Stimulated activated naive CD8-positive, alpha-beta T cell treated with anti-CD3 and anti-CD28 coated beads, Interleukin-15, Interleukin-2, amounts not matched to agents 100 U/mL and 50 U/mL, for 24 hours (primary cell): ENCODE measurements at places on chromosomes 2 and 18.

GRCh38 chr2:189698020-189698887, 23.8 kb downstream of the ANKAR start:
- peak; percentile 21 for DNase-seq

GRCh38 chr2:189178726-189179569, 613 bp downstream of the COL5A2 start:
- DNase-seq = no peak

DNA sequence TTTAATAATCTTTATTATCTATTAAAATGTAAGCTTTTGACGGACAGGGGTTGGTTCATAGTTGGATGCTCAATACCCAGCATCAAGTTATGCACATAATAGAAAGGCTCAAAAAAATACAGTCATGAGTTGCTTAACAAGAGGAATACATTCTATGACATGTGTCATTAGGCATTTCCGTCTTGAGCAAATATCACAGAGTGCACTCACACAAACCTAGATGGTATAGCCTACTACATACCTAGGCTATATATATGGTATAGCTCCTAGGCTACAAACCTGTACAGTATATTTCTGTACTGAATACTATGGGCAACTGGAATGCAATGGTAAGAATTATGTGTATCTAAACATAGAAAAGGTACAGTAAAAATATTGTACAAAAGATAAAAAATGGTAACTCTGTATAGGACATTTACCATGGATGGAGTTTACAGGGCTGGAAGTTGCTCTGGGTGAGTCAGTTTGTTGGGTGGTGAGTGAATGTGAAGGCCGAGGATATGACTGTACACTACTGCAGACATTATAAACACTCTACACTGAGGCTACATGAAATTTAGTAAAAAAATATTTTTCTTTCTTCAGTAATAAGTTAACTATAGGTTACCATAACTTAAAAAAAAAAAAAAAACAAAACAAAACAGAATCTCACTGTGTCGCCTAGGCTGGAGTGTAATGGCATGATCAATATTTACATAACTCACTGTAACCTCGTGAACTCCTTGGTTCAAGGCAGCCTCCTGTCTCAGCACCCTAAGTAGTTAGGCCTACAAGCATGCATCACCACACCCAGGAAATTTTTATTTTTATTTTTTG, 201.2 kb downstream of the NBAS start:
- no peak for DNase-seq

DNA sequence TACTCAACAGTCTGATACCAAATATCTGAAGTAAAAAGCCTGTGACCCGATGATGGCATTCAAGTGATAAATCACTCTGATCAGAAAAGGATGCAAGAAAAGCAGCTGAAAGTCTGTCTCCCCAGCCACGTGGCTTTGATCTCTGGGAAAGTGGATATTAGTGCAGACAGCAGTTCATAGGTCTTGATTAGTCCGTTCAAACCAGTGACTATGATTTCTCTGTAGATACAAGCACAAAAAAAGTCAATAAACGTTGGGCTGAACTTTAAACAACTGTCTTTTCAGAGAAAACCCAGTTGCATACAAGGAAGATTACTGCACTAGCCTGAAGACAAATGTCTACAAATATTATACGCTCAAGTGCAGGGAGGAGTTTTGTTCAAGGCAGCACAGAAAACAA, 107.7 kb upstream of the CDC42EP3 start:
- no peak for DNase-seq

DNA sequence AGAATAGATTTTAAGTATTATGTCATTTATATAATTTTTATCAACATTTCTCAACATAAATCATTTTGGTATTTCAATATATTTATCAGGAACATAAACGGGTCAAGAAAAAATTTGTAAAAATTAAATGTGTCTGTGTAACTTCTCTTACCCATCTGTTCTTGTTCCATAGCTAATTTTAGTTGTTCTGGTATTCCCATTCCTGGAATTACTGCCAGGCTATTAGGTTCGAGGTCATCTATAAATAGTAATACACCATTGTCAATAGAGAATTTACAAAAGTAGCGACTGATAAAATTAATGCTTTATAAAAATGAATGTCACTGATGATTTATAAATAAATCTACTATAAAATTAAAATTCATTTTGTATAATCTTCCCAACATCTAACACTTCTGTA, 21.5 kb downstream of the SFT2D3 start:
- DNase-seq = no peak

DNA sequence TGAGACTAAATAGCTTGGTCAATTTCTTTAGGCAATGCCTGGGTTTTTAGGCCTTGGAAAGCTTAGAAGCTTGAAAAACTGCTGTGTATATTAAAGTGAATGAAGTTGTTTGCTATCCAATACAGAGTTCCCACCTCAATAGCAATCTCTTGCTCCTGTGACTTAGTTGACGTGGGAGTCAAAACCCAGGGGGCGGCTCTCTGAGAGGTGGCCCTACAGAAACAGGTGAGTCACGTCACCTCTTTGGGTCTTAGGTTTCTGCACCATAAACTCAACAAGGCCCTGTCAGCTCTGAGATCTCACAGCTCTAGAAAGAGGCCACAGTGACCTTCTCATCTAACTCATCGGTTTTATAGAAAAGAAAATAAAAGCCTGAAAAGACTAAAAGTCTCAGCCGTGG, 79.6 kb downstream of the ADD2 start:
- no peak for DNase-seq

- DNase-seq = no peak
Measured at GRCh38 chr2:7896940-7897487, 784.8 kb upstream of the ID2 start.

GRCh38 chr2:85184231-85184630, 51.0 kb downstream of the TCF7L1 start:
- no peak for DNase-seq

DNA sequence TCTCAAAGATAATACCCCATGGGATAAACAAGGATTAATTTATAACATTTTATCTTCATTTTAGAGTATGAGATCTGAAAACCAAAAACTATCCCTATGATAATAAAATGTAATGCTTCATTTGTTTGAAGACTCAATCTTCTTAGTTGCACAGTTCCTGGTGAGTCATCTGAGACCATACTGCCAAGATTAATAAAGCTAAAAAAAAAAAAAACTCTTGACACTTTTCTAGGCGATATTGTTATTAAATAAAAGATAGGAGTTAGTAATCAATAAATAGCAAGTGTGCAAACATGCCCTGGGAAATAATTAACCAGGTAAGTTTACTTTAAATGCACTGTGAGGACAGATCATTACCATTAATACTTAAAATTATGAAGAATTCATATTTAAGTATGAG, 83.9 kb downstream of the RPE start:
- DNase-seq = no peak

- DNase-seq = no peak
Measured at GRCh38 chr18:24293254-24293653, 104.4 kb downstream of the OSBPL1A start.

- no peak for DNase-seq
Measured at GRCh38 chr2:11118761-11119160, 36.5 kb upstream of the SLC66A3 start.

DNA sequence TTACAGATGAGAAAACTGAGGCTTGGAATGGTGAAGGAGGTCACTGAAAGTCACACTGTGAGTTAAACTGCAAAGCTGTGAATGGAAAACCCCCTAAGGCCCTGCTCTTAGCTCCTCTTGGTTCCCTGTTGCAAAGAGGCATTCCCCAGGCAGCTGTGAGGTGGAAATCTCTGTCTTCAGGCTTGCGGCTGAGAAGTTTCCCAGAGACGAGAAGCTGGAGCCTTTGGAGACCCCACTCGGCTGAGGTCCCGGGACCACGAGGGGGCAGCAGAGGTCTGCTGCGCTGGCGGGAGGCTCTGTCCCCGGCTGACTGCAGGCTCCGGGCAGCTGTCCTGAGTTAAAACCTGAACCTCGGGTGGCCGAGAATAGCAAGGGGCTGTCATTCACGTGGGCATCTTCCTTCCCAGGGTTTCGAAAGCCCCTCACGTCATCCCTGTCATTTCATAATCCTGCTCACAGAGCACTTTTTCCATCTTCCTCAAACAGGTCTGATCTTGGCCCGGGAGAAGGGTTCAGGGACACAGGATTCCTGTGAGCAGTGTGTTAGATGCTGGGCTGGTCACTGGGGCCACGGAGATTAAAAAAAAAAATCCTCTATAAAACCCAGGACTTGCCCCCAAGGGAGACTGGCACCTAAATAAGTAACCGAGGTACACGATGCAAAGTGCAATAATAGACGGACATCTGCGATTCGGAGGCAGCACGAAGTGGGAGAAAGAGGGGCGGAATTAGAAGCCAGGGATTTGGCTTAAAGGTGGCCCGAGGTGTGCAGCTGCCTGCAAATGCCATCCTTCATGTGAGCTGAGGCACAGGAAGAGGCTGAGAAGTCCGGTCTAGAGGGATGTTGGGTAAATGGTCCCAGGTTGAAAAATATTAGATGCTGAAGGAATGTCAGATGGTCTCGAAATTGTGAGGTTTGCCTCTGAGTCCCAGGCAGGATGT, 24.6 kb upstream of the ATOH8 start:
- peak; percentile 88 for DNase-seq

DNA sequence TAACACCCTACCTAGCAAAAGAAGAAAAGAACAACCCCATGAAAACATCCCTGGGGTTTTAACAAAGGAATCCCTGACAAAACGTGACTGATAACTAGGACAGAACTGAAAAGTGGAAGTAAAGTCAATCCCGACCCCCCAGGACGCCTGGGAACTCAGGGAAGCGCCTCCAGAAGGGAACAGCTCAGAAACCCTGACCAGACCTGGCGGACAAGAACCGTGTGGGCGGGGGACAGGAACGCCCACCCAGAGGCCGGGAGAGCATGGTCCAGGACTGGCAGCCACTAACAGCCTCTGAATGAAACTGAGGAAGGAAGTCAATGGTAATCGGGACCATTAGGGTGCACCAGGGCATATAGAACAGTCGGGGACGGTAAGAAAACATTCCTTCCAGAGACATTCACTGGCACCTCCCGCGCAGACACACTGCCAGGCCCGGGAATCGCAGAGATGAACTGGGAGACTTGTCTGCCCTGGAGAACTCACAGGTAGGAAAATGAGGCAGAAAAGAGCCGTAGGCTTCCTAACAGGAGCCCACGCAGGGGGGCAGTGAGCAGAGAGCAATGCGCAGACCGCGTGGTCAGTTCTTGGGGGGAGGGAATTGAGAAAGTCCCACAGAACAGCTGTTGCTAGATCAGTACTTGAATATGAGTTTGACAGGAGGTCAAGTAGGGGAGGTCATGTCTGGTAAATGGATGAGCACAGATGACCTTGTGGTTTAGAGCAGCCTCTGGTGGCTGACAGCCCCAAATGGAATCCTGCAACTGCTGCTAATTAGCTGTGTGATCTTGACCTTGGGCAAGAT, 1.3 kb upstream of the TBC1D8 start:
- peak; percentile 10 for DNase-seq

GRCh38 chr2:228283491-228284171, 102.1 kb upstream of the SPHKAP start:
- DNase-seq = no peak

- no peak for DNase-seq
Measured at GRCh38 chr2:168663993-168664392, 138.4 kb upstream of the NOSTRIN start.

- no peak for DNase-seq
Measured at GRCh38 chr2:36395866-36396265, 40.3 kb downstream of the CRIM1 start.

DNA sequence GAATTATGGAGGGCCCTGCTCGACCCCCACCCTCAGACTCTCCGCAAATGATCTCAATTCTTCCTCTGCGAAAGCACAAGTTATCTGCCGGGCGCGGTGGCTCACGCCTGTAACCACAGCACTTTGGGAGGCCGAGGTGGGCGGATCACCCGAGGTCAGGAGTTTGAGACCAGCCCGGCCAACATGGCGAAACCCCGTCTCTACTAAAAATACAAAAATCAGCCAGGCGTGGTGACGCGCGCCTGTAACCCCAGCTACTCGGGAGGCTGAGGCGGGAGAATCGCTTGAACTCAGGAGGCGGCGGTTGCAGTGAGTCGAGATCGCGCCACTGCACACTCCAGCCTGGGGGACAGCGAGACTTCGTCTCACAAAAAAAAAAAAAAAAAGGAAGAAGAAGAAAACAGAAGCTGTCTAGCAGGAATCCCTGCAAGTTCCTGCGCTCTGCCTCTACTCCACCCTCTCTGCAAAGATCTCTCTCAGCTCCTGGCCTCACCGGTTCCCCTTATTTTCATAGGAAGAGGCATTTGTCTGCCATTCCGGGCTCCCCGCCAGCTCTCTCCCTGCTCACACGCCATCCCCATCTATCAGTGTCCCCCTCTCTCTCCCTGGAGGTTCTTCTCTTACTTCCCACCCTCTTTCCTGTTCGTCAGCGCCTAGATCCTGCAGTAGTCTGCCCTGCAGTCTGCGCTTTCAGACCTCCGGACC, 13.5 kb upstream of the COLEC12 start:
- no peak for DNase-seq

DNA sequence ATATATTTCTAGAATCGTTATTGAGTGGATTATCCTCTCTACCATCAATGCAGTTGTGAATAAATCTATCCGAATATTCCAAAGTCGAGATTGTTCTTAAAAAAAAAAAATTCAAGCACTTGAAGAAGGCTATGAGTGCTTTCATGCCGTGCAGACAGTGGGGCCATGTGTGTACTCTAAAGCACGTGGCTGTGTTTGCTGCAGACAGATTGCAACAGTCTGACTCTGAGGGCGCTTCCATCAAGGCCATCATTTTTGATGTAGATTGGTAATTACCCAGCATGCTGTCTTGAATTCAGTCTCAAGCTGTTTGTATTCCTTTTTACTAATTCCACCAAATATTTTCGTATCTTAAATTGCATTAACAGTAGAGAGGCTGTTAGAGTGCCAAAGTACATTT, 325.9 kb upstream of the LINC00305 start:
- no peak for DNase-seq

DNA sequence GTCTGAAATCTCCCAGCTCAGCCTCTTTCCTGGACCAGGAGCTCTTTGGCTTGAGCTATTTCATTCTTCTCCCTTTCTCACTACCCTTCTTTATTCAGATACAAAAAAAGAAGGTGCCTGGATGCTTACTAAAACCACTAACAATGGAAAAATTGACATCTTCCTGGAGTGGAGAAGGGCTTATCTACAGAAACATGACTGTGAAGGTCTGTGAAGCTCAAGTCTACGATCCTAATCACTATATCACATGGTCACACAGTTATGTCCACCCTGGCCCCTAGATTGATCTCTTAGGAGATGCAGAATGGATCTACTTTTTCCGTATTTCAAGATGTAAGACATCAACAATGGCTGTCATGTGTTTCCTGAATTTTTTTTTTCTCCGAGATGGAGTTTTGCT, 5.7 kb upstream of the KRCC1 start:
- no peak for DNase-seq

- no peak for DNase-seq
Measured at GRCh38 chr2:3737128-3737527, 33.8 kb downstream of the DCDC2C start.
